Neural crest cell (in vitro differentiated cells): ENCODE measurements at places on chromosomes 16 and 17.

DNA sequence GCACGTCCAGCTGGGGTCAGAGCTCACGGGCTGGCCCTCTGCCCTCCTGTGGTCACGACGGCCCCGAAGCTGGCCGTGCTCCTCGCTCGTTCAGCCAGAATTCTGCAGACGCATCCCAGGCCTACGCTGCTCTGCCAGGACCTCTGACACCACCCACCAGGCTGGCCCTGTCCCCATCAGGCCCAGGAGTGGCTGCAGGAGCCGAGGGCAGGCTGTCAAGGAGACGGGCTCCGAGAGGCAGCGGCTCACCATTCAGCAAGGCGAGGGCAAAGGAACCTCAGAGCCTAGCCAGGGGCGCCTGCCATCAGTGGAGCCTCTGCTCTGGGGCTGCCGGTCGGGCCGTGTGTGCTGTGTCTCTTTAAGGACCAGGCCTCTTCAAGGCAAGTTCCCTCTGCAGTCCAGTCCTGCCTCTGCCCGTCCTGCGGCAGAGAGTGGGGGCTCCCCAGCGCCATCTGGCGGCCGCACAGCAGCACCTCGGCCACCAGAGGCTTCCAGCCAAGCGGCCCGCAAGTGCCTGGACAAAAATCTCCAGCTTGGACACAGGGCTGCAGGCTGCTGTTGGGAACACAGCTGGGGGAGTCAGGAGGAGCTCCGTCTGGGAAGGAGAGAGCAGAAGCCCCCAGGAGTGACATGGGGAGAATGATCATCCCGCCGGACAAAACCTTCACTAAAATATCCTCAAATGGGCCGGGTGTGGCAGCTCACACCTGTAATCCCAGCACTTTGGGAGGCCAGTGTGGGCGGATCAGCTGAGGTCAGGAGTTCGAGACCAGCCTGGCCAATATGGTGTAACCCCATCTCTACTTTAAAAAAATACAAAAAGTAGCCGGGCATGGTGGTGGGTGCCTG is 7.4 kb upstream of the ABR start:
- peak; percentile 89 for DNase-seq

GRCh38 chr16:85026703-85027102 is 892 bp upstream of the KIAA0513 start:
- DNase-seq: no peak

GRCh38 chr17:10802496-10803284 is 1.2 kb downstream of the TMEM238L start:
- no peak for DNase-seq

GRCh38 chr17:44769647-44770084 is 10.9 kb downstream of the ADAM11 start:
- no peak for DNase-seq

- no peak for DNase-seq
Measured at GRCh38 chr17:65423346-65424140, 137.9 kb downstream of the AXIN2 start.
